Hepatocyte (in vitro differentiated cells): ENCODE measurements at places on chromosomes 3 and 15.

DNA sequence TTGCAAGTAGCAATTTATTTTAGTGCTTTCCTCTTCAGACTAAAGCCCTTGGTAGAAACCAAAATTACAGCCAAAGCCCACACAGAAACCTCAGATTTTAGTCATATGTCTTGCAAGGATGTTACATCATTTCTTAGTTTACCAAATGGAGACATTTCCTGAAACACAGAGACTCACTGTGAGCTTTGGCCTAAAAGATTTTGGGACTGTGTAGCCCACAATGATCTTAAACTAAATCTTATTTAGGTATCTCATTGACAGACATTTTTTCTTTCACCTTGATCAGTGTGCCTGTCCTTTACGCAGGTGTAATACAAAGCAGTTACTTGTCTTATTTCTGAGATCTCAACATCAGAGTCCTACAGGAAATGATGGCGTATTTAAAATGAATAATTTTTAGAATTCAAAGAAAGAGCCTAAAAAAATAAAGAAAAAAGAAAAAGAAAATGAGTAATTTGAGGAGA lies 27.8 kb upstream of the AP4E1 start:
- DNase-seq: no peak

DNA sequence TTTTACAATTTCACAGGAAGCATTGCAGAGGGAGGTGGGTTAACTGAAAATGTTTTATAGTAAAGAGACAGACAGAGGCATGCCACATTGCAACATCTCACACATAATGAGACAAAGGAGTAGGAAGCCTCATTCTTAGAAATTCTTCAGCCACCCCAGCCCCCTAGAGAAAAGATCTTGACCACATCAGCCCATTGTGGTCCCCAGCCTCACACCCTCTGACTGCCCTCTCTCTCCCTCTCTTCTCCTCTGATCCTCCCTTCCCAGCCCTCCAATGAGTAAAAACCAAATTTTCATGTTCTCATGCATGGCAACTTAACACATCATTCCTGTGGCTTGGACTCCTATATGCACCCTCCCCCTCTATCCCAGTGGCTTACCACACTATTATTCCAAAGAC lies 174.1 kb downstream of the UACA start:
- no peak for DNase-seq

- DNase-seq: no peak
Observed at GRCh38 chr3:19334120-19334519, 185.8 kb downstream of the KCNH8 start.

DNA sequence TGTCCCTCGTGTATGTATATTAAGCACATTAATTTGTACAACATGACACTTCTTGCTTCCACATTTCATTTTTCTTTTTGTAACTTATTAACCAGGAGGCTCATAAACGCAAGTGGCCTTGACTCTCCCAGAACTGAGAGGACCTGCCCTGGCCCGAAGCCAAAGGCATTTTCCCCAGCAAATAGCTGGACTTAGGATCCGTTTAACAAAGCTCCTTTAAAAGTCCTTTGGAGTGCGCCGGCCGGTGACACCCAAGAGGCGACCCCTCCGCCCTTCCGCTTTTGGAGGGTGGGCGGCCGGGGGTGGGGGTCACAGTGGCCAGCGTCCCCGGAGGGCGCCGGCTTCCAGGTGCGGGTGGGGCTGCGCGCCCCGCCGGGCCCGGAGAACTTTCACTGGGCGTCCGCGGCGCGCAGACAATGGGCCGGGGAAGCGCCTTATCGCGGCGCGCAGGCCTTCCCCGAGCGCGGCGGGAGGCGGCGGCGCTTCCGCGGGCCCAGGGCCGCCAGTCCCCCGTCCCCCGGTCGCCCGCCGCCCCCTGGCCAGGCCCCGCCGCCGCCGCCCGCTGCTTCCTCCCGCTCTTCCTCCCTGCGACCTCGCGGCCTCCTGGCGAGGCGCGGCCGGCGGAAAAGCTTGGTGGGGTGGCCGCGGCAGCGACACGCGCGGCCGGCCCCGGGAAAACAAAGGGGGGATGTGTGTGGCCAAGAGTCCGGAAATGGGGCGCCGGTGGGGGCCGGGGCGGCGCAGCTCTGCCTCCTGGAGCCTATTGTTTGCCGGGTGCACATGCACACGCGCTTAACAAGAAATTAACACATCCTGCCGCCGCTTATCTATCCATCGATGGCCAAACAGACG lies 613.4 kb downstream of the MCTP2 start:
- peak; percentile 85 for DNase-seq

DNA sequence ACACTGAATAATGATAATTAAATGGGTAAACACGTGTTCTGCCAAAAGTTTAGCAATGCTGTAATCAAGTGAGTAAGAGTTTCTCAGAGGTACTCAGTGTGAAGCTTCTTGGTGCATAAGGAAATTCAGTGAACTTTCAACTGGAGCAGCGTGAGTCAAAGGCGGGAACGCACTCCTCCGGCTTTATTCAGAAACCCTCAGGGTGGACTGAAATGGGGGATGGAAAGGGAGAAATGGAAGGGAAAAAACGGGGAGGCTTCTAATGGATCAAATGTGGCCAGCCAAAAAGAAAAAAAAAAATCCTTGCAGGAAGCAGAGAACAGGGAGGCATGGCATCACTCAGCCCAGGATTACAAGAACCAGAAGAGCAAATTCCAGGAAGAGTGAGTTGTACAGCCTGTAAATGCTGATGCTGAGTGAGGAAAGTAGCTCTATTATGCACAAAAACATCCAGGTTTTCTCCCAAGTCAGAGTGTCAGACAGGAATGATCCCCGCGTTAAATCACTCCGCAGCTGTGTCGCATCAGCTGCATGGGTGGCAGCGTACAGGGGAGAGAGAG lies 85.3 kb downstream of the ASB7 start:
- no peak for DNase-seq

DNA sequence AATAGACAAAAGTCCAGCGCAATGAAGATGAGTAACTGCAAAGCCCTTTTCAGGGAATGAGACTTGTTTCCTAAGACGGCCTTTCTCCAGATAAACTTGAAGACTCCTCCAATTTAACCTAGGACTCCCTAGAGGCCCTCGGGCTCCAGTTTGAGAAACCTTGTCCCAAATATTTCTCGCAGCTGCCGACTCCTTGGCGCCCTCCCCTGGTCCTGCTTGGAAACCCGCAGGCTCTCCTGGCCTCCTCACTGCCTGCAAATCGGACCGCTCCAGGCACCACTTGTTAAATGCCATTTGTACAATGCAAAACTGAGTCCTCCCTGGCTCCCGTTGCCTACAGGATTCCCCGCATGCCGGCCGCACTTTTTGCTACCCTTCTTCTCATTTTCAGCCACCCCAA lies 36.8 kb downstream of the MUC4 start:
- DNase-seq: peak; percentile 50

GRCh38 chr3:137061186-137061585 lies 103.4 kb downstream of the IL20RB start:
- no peak for DNase-seq

- no peak for DNase-seq
Observed at GRCh38 chr3:69938931-69939330, 60.6 kb upstream of the SAMMSON start.

DNA sequence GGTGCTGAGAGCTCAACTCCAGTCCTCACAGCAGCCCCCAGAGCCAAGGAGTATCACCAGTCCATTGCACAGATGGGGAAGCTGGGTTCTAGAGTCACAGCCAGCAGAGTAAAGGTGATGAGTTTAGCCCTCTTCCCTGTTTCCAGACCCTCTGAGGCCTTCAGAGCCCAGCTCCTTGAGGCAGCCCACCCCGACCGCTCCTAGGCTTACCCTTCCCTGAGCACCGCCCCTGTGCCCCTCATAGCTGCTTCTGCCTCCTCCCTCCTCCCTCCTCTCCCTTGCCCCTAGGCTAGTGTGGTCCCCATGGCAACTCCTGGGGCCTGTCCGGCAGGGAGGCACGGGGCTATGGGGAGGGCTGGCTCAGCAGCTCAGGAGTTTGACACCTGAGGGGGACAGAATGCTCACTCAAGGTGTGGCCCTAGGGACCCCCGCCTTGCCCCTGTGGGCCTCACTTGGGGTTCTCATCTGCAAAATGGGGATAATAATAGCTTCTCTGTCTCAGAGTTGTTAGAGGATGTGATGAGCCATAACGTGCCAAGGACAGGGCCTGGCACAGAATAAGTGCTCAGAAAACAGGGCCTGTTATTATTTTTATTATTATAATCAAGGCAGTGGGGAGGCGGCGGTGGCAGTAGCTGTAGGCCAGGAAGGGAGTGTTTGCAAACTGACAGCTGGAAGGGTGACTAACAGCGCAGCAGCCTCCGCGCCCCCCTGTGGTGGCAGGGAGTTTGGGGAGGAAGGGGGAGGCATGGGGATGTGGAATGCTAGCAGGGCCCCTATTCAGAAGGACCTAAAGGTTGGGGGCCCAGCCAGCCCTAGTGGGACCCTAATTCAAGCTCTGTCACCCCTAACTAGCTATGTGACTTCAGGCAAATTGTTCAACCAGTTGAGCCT lies 11.5 kb downstream of the CSK start:
- DNase-seq: no peak

DNA sequence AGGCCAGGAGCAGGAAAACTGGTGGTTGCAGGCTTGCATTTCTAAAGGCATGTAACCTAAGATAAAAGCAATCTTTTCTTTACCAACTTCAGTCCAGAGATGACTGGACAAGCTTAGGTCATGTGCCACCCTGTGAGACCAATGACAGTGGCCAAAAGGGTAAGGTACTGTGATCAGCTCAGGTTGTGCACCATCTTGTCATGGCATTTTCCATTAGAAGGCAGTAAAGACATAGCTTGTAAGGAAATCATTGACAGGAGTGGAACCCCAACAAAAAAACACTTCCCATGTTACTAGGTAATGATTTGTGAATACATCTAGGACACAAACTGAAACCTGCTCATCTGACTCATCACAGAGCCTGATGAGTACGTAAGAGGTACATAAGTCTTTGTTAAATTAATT lies 35.2 kb downstream of the SSR3 start:
- no peak for DNase-seq

GRCh38 chr3:110569073-110569472 lies 502.5 kb upstream of the NECTIN3 start:
- no peak for DNase-seq

GRCh38 chr3:38544926-38545325 lies 48.8 kb downstream of the EXOG start:
- DNase-seq: no peak

GRCh38 chr15:32799936-32800535 lies 82.2 kb downstream of the GREM1 start:
- no peak for DNase-seq

GRCh38 chr3:65004795-65005295 lies 317.0 kb upstream of the ADAMTS9 start:
- DNase-seq: no peak

GRCh38 chr3:171622126-171622525 lies 161.9 kb upstream of the TNIK start:
- DNase-seq: no peak

- no peak for DNase-seq
Observed at GRCh38 chr15:93413745-93414144, 324.7 kb upstream of the RGMA start.

- DNase-seq: no peak
Observed at GRCh38 chr3:182565916-182566796, 227.1 kb upstream of the ATP11B start.

DNA sequence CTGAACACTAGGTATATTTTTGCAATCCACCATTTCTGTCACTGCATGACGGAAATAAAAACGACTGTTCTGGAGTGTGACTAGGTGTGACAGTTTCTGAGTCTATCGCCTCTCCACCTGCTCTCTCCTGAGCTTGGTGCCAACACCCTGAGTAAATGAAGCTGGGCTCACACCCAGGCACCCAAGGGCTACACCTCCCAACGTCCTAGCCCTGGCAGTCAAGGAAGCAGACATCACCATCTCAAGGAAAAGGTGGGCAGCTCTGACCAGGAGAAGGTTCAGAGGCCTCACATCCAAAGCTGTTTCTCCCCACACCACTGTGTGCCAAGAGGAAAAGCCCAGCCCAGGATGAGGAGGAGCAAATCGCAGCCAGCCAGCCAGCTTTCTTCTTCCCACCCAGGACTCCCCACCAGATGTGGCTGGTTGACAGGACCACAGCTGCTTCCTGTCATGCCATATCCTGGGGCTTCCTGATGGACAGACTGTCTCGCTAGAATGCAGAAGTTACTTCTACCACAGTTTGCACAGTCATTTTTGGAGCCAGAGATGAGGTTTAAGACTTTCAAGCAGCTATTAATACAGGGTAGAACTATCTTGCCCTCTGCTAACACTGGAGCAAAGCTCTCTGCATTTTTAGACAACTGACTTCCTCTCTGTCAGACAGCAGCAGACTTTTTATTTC lies 3.3 kb downstream of the SCAMP2 start:
- DNase-seq: peak; percentile 24

GRCh38 chr15:89498574-89498906 lies 2.2 kb upstream of the RHCG start:
- no peak for DNase-seq

DNA sequence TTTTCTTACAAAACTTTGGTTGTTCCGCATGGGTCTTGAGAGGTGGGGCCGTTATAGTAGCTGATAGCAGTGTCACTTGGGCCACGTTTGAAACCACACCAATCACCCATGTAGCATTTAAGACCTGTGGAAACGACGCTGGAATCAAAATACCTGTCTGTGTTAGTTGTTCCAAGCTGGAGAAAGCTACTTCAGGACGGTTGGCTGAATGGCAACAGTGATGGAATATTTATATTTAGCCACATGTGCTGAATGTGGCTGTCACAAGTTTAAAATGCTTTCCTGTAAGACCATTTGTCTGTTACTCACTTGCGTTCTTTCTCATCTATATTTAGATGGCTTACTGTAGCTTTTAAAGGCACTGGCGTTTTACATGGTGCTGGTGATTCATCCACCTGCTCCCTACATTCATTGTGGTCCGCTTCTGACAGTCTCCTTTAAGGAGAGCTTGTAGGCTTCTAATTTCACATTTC lies 1.4 kb downstream of the DNAJA4 start:
- peak; percentile 16 for DNase-seq

- DNase-seq: peak; percentile 82
Observed at GRCh38 chr3:69085833-69086722, 1.3 kb downstream of the ARL6IP5 start.

- DNase-seq: no peak
Observed at GRCh38 chr3:27963519-27963918, 241.4 kb upstream of the EOMES start.

GRCh38 chr3:99817047-99817436 lies 620 bp upstream of the CMSS1 start:
- DNase-seq: no peak
